ELF-1 (cell line): ENCODE measurements at places on chromosomes 3 and 15.
A peak's percentile ranks its signal among the peaks of the same experiment; 100 is the strongest.

DNA sequence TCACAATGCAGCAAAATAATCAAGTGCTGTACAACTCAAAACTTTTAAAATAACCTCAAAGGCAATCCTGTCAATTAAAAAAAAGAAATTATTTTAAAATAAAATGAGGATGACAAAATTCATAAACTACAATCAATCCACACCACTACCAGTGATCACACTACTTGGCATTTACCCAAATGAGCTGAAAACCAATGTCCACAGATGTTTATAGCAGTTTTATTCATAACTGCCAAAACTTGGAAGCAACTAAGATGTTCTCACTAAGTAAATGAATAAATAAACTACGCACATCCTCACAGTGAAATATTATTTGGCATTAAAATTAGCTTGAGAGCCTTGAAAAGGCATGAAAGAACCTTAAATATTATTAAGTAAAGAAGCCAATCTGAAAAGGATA lies 121.3 kb downstream of the STAG1 start:
- no peak for DNase-seq

DNA sequence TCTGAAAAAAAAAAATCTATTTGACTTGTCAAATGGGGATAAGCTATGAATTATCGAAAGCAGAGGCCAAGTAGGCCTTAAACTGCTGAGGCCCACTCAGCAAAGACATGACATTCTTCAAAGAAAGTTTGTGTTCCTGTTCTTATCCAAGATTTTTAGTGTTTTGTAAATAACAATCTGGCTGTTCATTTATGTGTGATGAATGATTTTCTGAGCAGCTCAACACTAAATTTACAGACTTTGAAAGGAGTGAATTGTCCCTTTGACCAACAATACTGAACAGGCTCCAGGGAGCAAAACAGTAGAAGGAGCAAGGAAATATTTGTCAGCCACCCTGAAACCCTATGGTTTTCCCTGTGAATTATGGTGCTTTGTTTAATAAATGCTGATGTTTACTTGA lies 512.6 kb upstream of the NAALADL2 start:
- no peak for DNase-seq

DNA sequence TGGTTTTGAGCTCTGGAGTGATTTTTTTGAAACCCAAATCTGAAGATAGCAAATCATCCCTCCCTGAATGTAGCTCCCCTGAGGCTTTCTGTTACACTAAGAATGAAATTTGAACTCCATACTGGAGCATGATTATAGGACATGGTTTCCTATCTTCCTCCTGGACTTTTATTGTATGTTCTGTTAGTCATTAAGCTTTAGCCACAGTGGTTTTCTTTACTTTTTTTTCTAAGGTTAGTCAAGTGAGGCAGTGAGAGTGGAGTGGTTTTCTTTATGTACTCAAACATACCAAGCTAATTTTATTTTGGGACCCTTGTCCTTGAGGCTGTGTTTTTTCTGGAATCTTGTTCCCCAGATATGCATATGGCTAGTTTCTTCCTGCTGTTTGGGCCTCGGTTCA lies 55.2 kb upstream of the FRMD4B start:
- no peak for DNase-seq

- no peak for DNase-seq
These were observed 5.0 kb downstream of the GPR156 start for GRCh38 chr3:120280026-120280425.

DNA sequence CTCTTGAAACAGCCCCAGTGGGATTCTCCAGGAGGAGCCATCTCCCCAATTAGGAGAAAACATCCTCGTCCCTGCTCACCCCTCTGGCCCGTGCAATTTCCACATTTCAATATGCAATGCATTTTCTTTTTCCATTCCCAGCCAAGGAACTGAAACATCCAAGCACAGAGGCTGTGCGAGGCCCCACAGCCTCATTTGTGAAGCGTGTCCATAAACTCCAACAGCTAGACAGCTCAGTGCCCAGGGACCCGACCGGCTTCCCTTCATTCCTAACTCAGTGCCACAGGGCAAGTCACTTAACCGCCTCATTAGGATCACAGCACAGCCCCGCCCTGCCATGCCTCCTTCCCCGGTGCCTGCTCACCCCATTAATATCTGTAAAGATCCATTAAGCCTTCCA lies 204.2 kb upstream of the IGF1R start:
- peak; percentile 66 for DNase-seq

DNA sequence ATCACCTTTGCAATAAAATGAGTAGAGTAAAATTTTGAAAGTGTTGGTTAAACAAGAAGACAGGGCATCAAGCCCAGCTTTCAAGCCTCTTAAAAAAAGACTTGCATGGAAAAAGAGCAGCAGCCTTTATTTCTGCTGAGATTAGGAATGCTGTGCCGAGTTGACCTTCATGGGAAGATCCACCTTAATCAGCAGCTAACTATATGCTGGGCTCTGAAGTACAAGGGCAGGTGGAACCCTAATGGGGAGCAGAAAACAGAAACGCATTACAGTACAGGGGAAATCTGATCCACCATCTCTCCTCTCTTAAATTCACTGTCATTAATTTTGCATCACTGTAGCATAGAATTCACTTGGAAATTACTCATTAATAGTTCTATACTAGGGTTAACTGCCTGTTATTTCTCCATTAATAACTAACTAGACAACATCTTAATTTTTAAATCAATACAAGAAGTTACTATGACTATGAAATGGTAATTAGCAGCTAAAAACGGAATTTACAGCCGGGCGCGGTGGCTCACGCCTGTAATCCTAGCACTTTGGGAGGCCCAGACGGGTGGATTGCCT lies 133.6 kb downstream of the GHSR start:
- no peak for DNase-seq

DNA sequence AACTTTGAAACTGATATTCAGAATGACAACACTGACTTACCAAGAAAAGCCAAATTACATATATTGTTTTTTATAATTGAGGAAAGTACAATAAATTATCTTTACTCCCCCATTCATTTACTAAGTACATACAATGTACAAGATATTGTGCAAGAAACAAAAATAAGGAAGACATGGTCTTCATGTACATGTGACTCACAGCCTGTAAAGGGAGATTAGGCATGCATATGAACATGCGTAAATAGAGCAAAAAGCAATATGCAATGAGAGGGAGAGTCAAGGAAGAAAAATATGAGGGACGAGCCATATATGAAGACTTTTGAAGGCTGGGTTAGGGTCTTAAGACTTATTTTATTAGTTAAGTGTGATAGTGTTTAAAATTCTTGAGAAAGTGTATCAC lies 258.4 kb downstream of the GBE1 start:
- DNase-seq, result no peak

DNA sequence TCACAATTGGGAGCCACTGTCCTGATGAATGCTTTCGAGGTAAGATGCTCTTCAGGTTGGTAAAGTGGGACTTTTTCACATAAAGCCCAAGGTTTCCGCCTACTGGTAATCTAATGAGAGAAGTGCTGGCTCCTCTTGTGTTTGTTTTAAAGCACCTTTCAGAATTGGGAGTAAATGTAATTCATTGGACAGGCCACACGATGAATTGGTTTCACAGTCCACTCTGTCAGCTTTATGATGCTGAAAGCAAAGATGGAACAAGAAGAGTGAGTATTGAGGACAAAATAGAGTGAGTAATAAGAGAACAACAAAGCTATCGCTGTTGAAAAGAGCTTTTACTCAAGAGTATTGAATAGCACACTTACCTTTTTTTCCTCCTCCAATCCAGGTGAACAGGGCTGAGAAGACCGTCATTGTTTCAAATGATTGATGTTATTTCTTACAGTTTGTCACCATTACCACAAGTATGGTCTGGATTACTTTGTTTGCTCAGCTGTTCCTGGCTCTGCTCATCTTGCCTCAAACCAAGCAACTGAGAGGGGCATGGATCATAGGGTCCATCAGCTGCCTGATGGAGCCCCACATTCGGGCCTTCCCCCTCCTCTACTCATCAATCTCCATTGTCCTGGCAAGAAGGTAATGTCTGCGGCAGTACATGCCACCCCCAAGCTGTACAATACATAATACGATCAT lies 136.1 kb upstream of the CNTN4 start:
- no peak for DNase-seq

DNA sequence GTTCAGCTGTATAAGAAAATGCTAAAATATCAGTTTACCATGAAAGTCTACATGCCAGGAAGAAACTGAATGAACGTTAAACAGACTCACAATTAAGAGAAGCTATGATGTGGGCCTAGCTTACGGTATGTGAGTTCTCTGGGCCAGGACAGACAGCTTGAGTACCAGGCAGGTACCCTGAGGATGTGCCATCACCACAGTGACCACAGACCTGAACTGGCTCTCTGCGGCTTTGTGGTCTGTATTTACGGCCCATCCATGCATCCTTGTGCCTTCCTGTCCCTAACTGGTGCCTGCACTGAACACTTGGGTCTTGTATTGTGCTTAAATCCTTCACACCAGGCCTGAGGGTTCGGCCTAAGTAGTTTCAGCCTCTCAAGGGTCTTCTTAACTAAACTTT lies 467.5 kb upstream of the PPP2R3A start:
- DNase-seq, result no peak

GRCh38 chr3:122251428-122251827 lies 68.0 kb downstream of the CASR start:
- no peak for DNase-seq

DNA sequence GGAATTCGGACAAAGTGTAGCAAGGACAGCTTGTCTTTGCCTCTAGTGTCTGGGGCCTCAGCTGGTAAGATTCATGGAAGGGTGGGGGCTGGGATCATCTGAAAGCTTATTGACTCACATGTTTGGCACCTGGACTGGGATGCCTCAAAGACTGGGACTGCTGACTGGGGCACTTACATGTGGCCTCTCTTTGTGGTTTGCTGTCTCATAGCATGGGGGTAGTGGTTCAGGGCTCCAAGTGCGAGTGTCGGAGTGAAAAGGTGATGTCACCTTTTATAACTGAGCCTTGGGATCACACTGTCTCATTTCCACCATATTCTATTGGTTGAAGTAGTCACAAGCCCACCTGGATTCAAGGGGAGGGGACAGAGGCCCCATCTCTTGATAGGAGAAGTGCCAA lies 6.8 kb downstream of the MFSD1 start:
- no peak for DNase-seq

DNA sequence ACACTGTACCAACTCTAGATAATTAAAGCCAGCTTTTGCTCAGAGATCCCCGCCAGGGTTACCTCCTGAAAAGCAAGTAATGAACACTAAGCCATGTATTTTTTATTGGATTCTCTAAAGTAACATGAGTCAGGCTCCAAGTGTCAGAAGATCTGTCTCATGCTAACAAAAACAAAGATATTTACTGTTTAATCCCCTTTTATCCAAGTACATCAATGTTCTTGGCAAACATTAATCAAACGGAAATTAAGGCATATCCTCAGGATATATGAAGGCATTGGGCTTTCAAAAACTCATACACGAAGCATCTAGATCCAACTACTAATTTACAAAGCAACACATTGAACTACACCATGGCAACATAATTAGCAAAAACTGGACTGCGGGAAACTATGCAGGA lies 37.2 kb downstream of the MYO5A start:
- DNase-seq, result no peak

GRCh38 chr15:88487178-88487795 lies 19.8 kb downstream of the MRPS11 start:
- DNase-seq, result no peak

DNA sequence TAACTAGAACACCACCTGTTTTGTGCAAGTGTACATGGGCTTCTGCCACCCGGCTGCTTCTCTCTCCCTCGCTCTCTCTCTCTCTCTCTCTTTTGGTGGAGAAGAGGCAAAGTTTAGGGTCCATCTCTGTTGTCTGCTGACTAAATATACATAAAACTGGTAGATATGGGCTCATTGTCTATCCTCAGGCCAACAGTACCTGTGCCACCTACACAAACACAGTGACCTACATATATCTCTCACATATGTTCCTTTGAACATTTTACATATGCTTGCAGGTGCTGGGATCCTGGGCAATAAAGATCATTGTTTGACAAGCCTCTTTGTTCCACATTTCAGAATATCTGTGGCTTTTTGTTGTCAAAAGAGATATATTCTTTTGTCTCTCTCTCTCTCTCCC lies 256.3 kb upstream of the KCNH8 start:
- DNase-seq, result no peak

DNA sequence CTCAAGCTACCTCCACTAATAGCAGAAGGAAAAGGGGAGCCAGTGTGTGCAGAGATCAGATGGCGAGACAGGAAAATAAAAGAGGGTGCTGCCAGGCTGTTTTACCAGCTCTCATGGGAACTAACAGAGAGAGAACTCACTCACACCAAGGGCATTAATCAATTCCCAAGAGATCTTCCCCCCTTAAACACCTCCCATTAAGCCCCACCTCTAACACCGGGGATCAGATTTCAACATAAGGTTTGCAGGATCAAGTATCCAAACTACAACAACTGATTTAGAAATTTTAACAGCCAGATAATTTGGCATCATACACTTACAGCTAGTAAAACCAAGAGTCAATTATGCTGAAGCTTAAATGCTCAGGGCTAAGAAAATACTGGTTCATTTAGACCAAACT lies 18.9 kb downstream of the CD200 start:
- no peak for DNase-seq

- no peak for DNase-seq
These were observed 743.9 kb upstream of the GOLIM4 start for GRCh38 chr3:168839653-168840052.

- DNase-seq, result no peak
These were observed 245.9 kb downstream of the UBE2E2 start for GRCh38 chr3:23448998-23449537.

GRCh38 chr3:182711261-182711683 lies 82.0 kb upstream of the ATP11B start:
- DNase-seq, result no peak

DNA sequence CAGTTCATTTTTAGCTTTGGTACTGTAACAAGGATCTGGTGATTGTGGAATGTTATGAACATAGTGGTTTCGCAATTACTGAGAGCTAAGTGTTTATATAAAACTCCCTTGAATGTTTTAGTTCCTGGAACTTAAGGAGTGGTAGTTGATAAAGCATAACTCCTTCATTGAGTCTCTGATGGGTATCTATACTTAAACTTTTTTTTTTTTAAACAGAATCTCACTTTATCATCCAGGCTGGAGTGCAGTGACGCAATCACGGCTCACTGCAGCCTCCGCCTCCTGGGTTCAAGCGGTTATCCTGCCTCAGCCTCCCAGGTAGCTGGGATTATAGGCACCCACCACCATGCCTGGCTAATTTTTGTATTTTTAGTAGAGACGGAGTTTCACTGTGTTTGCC lies 11.3 kb downstream of the PRKCI start:
- DNase-seq, result no peak

- no peak for DNase-seq
These were observed 167.9 kb downstream of the OSBPL10 start for GRCh38 chr3:31813197-31813596.
